ENCODE measurements at places on chromosomes 1 and 21.
A peak's percentile ranks its signal among the peaks of the same experiment; 100 is the strongest.

GRCh38 chr1:60265560-60266535, 192.3 kb upstream of the C1orf87 start:
- no peak for DNase-seq

GRCh38 chr1:42010381-42010780, 91.7 kb upstream of the HIVEP3 start:
- no peak for DNase-seq

- DNase-seq, result peak; percentile 54
Measured at GRCh38 chr1:27862671-27863537, 9.4 kb upstream of the THEMIS2 start.

- no peak for DNase-seq
Measured at GRCh38 chr1:78475888-78476610, 14.7 kb upstream of the PTGFR start.

GRCh38 chr1:246528933-246529731, 22.1 kb upstream of the SMYD3 start:
- no peak for DNase-seq

- DNase-seq, result no peak
Measured at GRCh38 chr1:245704341-245704740, 549.6 kb downstream of the KIF26B start.

GRCh38 chr1:110898734-110899457, 25.9 kb downstream of the CD53 start:
- no peak for DNase-seq

DNA sequence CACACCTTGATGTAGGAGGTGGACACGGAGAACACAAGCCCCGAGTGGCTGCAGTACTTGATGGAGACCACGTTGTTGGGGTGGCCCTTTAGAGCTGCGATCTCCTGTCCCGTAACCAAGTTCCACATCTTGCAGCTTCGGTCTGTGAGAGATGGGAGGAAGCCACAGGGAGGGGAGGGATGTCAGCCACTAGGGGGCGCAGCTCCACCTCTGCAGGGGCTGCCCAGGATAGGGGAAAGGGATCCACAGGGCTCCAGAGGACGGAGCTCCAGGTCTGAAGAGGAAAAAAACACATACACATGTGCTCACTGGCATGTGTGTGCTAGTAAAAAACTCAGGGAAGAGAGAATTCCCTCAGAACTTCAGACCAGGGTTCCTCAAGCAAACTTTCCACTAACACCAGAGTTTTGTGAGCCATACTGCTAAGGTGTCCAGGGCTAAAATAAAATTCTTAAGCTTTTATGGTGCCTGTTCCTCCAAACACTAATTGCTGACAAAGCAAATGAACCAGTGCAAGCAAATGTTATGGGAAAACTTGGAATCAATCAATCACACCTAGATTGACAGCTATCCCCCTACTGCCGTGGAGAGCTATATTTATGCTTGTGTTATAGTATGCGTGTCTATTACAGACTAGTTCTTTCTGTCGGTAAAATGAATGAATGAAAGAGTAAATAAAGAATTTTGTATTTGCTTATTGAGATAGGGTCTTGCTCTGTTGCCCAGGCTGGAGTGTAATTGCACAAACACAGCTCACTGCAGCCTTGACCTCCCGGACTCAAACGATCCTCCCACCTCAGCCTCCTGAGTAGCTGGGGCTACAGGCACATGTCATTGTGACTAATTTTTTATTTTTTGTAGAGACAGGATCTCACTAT, 43.7 kb downstream of the KIF21B start:
- no peak for DNase-seq

GRCh38 chr1:226646026-226646869, 92.8 kb downstream of the ITPKB start:
- no peak for DNase-seq

GRCh38 chr1:172917972-172918371, 132.8 kb downstream of the TNFSF18 start:
- no peak for DNase-seq

GRCh38 chr21:26185021-26185420, 14.5 kb upstream of the APP start:
- no peak for DNase-seq

- no peak for DNase-seq
Measured at GRCh38 chr1:234533034-234533891, 54.3 kb upstream of the TARBP1 start.

- no peak for DNase-seq
Measured at GRCh38 chr1:56284928-56285327, 294.4 kb downstream of the PLPP3 start.

DNA sequence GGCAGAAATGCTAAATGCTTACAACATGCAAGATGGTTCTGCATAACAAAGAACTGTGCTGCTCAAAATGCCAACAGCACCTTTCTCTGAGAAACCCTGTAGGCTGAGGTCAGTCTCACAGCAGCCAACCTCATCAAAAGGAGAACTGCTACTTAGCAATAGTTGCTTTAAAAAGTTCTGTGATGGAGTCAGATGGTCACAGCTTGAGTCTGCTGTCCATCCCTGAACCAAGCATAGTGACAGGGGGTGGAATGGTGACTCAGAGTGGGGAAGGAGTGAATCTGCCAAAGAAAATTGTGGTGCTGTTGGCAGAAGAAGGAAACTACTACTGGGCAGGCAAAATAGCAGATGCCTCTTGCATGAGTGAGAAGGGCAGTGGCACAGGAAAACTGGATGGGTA, 106.0 kb upstream of the FAM78B start:
- DNase-seq, result no peak

DNA sequence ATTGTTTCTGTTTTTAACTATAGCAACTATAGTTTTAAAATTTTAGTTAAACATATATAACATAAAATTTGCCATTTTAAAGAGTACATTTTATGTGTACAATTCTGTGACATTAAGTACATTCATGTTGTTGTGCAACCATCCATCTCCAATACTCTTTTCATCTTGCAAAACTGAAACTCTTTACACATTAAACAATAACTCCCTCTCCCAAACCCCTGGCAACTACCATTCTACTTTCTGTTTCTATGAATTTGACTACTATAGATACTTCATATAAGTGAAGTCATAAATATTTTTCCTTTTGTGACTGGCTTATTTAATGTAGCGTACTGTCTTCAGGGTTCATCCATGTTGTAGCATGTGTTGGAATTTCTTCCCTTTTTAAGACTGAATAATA, 25.9 kb downstream of the PCBP3 start:
- DNase-seq, result no peak

- no peak for DNase-seq
Measured at GRCh38 chr21:45370575-45370974, 34.4 kb upstream of the COL18A1 start.

- DNase-seq, result no peak
Measured at GRCh38 chr1:167423684-167424619, 94.4 kb downstream of the CD247 start.

GRCh38 chr1:91734761-91735160, 151.2 kb downstream of the TGFBR3 start:
- DNase-seq, result no peak

- DNase-seq, result no peak
Measured at GRCh38 chr1:231576804-231577718, 48.6 kb downstream of the TSNAX start.

- no peak for DNase-seq
Measured at GRCh38 chr21:31929548-31929947, 56.7 kb downstream of the HUNK start.

DNA sequence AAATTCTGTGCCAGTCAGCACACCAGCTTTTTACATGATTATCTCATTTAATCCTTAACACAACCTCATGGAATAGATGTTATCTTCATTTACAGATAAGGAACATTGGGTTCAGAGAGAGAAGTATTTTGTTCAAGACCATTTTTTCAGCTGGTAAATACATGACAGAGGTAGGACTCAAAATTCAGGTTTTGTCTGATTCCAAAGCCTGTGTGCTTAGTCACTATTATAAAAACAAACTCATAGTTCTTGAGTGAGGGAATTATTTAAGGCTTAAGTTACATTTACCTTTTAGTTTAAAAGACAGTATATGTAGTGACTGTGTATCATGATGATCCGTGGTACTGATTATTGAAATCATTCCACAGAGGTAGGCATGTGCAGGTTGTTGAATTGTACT, 125.2 kb downstream of the MAGI3 start:
- no peak for DNase-seq

DNA sequence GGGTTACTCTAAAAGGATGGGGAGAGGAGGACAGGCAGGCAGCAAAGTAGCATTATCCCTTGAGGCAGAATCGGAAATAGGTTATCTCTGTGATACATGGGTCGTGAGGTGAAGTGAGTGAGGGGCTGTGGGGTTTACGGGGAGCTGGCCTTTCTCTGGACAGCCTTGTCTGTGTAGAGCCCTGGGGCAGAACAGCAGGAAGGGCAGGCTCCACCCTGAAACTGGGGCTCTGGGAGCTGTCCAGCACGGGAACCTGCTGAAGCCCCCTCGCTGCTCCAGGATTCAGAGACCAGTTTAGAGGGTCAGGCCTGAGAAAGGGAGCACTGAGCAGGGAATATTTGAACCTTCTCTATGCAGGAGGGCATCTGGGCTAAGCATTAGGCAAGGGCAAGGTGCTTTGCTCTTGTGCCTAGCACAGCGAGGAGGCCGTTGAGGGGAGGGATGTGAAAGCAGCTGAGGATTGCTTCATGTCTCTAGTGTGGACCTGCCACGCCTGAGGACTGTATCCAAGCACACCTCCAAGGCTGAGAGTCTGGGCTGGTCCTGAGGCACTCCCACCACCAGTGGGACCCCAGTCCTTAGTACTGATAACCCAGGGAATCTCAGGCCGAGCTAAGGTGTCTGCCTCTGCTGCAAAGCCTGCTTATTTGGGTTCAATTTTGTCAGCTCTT, 55.8 kb downstream of the NAV1 start:
- DNase-seq, result no peak

GRCh38 chr1:12309783-12310742, 80.2 kb downstream of the VPS13D start:
- DNase-seq, result no peak

GRCh38 chr1:228358039-228358763, 48.4 kb downstream of the TRIM11 start:
- no peak for DNase-seq

DNA sequence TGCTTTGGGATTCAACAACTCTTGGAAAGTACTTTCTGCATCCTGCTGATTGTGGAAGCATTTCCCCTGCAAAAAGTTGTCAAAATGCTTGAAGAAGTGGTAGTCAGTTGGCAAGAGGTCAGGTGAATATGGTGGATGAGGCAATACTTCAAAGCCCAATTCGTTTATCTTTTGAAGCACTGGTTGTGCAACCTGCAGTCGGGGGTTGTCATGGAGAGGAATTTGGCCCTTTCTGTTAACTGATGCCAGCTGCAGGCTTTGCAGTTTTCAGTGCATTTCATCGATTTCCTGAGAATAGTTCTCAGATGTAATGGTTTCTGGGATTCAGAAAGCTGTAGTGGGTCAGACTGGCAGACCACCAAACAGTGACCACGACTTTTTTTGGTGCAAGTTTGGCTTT, 47.6 kb upstream of the GJA5 start:
- no peak for DNase-seq

- DNase-seq, result no peak
Measured at GRCh38 chr1:219581766-219582165, 31.1 kb downstream of the ZC3H11B start.

DNA sequence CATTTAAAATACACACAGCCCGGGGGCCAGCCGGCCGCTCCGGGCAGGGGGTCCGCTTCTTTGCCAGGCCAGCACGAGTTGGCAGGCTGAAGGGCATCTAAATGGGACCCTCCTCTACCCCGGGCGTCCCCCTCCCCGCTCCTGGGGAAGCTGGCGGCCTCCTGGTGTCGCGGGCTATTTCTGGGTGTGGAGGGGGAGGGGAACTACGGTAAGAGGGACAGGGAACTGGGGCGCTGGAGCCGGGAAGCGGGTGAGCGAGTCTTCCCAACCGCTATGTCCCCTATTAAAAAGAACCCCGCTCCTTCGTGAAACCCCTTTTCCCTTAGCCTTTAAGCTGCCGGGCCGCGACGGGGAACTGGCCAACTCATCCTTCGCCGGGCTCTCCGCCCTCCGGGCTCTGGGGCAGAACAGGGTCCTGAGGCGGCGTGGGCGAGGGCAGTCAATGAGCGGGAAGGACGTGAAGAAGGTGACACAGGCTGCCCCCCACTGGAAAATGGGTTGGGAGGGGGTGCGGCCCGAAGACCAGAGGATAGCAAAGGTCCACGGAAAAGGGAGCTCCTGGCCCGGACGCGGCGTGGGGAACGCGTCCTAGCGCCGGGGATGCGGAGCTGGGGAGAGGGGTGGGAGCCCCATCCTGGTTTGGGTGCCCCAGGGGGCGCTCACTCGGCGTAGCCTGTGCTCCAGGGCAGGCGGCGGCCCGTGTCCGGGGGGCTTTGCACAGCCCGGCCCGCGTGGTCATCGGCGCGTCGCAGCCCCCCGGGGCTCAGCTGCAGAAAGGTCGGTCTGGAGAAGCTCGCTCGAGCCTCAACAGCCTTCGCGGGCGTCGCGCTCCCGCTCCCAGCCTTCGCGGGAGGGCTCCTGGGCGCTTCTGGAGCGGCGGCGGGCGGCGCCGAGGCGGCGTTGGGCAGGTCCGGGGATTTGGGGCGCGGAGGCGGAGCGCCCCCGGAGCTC, 544 bp downstream of the PPM1J start:
- no peak for DNase-seq

GRCh38 chr1:219226196-219226595, 52.5 kb downstream of the LYPLAL1 start:
- no peak for DNase-seq

- no peak for DNase-seq
Measured at GRCh38 chr21:35438643-35439404, 389.7 kb upstream of the RUNX1 start.

DNA sequence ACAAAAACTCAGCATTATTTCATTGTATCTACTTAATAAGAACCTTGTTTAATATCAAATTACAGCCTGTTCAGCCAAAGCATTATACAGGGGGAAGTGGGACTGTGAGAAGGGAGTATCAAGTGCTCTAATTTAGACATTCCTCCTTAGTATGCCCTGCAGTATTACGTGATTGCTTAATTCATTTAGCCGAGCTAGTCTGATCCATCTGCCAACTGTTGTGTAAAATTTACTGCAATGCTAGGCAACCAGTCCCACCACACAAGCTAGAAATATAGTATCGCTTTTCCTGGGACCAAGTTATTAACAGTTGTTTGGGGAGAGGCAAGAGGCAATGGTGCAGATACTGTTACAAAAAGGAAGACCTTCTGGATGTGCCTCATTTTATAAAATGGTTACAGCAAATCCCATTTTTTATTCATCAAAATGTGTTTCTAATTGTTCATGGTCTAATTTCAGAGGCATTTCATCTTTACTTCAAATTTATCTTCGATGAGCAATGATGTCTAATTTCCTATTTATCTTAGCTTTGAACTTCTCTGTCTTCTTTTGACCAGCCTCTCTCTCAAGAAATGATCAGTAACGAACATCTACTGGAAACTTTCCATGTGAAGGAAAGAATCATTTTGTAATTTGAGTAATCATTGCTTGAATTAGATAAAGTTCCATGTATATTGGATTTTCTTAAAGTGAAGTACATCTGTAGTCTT, 283.3 kb downstream of the DUSP10 start:
- no peak for DNase-seq

- DNase-seq, result no peak
Measured at GRCh38 chr1:229238674-229239415, 32.1 kb upstream of the RAB4A start.

- DNase-seq, result no peak
Measured at GRCh38 chr1:55938376-55938850, 641.0 kb downstream of the PLPP3 start.

GRCh38 chr1:51172811-51173210, 63.3 kb upstream of the RNF11 start:
- DNase-seq, result no peak

Measured in renal cortex interstitium (tissue), 15 donors.